NCI-H345 (cell line): ENCODE measurements at places on chromosomes 5 and 9.

DNA sequence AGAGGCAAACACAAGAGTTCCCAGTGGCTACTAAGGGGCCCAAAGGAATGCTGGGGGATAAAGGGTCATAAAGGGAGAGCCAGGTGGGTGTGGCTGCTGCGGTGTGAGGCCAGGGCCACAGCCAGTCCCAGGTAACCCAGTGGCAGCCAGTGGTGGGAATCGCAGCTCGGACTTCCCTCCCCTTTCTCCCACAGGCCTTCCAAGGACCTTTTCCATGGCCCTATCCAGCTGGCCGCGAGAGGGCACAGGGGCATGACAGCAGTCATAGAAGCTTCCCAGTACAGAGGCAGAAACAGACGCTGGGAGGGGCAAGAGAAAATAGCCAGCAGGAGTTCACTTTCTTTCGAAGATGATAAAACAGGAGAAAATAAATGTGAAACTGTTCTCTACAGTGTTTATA is 257.6 kb downstream of the SEMA5A start:
- DNase-seq = no peak

DNA sequence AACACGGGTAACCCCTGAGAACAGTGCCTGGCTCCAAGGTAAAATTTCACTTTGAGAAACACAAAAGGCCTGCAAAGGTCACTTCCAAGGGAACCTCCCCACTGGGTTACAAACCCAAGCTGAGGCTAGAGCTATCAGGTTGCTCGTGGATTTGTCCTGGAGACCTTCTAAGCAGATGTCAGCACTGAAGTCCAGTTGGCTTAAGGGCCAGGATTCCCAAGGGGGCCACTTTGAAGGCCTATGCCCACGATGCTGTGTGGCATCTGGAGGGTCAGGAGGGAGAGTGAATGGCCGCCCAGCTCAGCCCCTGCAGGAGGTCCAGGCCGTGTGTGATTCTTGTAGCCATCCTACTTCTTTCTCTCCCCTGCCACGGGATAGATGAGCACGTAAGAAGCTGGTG is 100.2 kb upstream of the FSTL4 start:
- DNase-seq = no peak

GRCh38 chr5:139636207-139636792 is 11.8 kb upstream of the CXXC5 start:
- peak; percentile 53 for DNase-seq

DNA sequence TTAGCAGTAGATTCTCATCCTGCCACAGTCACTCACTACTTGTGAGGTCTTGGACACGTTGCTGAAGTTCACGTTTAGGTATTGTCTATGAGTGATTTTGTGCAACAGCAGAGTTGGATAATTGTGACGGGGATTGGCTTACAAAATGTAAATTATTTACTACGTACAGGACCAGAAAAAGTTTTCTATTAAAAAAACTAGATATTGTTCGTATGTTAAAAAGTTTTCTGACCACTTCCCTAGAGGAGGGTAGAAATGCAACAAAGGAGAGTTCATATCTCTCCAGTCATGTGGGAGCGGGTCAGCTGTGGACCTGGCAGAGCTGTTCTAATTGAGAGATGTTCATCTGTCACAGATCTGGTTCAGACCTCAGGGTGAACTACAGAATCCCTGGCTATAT is 976.1 kb upstream of the NUDT12 start:
- DNase-seq = no peak

- DNase-seq = no peak
Measured at GRCh38 chr9:4152101-4152600, 147.7 kb downstream of the GLIS3 start.

DNA sequence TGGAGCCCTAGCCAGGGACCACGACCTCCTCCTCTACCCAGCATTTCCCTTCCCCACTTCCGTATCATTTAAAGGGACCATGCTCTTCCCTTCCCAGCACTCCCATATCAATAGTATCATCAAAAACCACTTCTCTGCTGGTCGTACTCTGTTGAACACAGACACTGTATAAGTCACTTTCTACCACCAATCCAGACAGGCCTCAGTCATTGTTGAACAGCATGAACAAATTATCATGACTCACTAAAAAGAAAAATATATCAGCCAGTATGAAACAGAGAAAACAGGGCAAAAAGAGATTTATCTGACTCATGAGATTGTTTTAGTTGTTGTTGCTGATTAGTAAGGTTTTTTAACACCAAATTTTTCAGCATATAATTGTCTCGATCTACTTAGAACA is 89.8 kb downstream of the CDKN2A start:
- no peak for DNase-seq

- no peak for DNase-seq
Measured at GRCh38 chr9:77011973-77012821, 7.3 kb upstream of the FOXB2 start.

- DNase-seq = no peak
Measured at GRCh38 chr5:35884773-35885172, 28.1 kb downstream of the IL7R start.

- DNase-seq = no peak
Measured at GRCh38 chr9:122420315-122420714, 49.5 kb downstream of the PTGS1 start.

- no peak for DNase-seq
Measured at GRCh38 chr9:130454812-130455325, 10.1 kb downstream of the ASS1 start.

DNA sequence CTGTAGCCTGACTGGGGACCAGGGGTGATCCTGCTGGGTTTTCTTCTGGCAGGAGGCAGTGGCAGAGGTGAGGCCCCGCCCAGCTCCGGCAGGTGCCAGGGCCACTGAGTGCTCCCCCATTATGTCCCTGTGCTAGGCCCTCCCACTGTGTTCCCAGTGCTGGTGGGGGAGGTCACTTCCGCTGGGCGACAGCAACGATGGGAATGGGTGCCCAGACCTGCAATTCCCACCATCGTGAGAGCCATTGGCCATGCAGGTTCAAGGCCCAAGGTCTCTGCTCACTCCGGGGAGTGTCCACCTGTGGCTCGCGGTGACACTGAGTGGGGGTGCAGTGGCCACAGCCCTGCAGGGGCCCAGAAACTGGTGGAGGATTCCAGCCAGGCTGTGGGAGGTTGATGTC is 98.6 kb downstream of the RXRA start:
- DNase-seq = peak; percentile 17
